Thoracic aorta (tissue), 2 donors: ENCODE measurements at places on chromosomes 3 and 15. TPM values are rescaled to one million over a fixed set of nuclear protein-coding genes. Genes with fewer than 3 reads are reported as not detected.

Gene CHAC1
- total RNA-seq: 7.3 TPM

Gene TMEM108
- total RNA-seq: 0.28 TPM

Gene PRR20G
- total RNA-seq: not detected

Gene CPB1
- 3.5 TPM for total RNA-seq

DNA sequence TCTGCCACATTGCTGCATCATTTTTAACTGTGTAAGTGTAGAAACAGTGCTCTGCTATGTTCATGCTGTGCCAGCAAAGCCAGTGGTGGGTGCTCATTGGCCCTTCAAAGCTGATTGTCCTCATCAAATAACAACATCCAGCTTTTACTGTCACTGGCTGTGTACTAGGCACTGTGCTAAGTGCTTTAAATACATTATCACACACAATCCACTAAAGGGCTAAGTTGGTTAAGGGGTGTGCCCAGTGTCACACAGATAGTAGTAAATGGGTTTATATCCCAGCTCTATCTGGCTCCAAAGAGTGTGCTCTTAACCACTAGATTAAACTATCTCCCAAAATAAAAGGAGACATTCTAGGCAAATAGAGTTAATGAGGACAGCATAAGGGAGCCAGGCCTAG is 7.7 kb downstream of the TUBGCP4 start:
- DNase-seq: no peak
- H3K4me1 ChIP-seq: no peaks in the 10 kb centered on the region
- no peak overlapping the region for H3K27ac ChIP-seq
- H3K27me3 ChIP-seq: no peaks in the 10 kb centered on the region
- H3K36me3 ChIP-seq: peaks cover 4% of the 10 kb centered on the region

GRCh38 chr3:32934150-32934742 is 17.2 kb upstream of the CCR4 start:
- H3K36me3 ChIP-seq: no peaks in the 10 kb centered on the region
- no peaks in the 10 kb centered on the region for H3K4me1 ChIP-seq
- no peaks in the 10 kb centered on the region for H3K27me3 ChIP-seq
- no peak overlapping the region for H3K27ac ChIP-seq

DNA sequence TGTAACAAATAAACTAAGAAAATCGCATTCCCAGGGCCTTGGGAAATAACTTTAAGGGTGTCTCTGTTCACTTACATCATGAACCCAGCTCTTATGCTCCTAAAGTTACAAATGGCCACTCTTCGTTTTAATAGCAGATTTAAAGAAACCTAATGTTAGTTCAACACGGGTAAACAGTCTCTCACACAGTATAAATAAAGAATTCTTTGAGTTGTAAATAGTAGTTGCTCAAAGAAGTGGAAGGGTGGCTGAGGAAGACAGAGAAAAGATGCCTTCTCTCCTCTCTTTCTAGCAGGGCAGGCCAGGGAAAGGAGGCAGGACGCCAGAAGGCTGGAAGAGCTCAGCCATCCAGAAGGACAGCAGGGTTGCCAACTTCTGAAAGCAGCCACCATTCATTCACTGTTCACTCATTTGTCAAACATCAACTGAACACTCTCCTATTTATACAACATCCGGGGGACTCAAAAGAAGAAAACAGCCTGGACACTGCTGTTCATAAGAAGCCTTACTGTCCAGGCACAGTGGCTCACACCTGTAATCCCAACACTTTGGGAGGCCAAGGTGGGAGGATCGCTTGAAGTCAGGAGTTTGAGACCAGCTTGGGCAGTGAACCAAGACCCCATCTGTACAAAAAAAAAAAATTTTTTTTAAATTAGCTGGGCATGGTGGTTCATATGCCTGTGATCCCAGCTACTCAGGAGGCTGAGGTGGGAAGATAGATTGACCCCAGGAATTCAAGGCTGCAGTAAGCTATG is 47.3 kb downstream of the WWTR1 start:
- peak overlapping the region; percentile 41 for H3K27ac ChIP-seq
- no peaks in the 10 kb centered on the region for H3K27me3 ChIP-seq
- no peak overlapping the region for H3K4me3 ChIP-seq
- H3K36me3 ChIP-seq: no peaks in the 10 kb centered on the region
- DNase-seq: no peak

DNA sequence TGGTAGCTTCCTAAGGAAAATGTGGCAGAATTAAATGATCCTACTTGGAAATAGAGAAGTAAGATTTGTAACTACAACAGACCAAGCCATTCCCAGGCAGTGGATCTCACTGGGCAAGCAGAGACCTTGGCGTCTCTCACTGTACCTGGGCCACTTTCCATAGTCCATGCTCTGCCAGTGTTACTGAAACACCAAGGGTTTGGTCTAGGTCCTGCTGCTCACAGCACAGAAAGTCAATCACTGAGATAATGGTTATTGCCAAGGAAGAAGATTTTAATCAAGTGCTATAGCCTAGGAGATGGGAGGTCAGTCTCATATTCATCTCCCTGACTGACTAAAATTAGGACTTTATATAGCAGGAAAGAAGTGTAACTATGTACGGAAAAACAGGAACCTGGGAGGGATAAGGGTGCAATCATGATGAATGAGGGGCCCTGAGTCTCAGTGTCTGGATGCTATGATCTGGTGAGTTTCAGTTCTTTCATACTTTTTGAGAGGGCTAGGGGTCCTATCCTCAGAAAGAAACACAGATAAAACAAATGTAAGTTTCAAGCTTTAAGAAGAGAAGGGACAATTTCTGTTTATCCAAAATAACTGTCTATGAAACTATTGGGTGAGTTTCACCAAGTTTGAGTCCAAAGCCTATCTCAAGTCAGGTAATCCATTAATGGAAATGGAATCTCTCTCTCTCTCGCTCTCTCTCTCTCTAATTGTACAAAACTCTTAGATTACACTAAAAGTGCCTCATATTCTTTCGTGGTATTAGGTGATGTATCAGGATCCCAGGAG is 20.6 kb downstream of the GPR15 start:
- H3K27ac ChIP-seq: no peak overlapping the region
- H3K36me3 ChIP-seq: no peaks in the 10 kb centered on the region
- no peaks in the 10 kb centered on the region for H3K27me3 ChIP-seq
- no peak for DNase-seq
- H3K4me1 ChIP-seq: no peaks in the 10 kb centered on the region

GRCh38 chr3:113165841-113166240 is 45.5 kb upstream of the BOC start:
- H3K36me3 ChIP-seq: no peaks in the 10 kb centered on the region
- peaks cover 10% of the 10 kb centered on the region for H3K4me1 ChIP-seq
- DNase-seq: no peak
- H3K27me3 ChIP-seq: no peaks in the 10 kb centered on the region

DNA sequence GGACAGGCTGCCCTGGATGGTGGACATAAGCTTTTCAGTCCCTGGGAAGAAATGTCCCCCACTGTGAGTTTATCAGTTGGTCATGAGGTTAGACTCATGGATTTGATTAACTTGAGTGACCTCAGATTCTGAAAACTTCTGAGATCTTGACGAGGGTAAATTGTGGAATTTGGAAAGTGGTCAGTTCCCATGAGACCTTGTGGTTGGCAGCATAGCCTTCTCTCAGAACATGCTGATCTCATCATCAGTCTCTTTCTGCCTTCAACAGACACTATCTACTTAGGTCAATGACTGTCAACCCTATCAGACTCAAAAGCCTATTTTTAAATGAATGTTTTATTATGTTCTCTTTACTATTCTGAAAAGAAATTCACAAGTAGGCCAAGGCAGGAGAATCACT is 45.6 kb upstream of the NDUFB4 start:
- no peak overlapping the region for H3K4me3 ChIP-seq
- no peak for DNase-seq
- no peaks in the 10 kb centered on the region for H3K27me3 ChIP-seq

DNA sequence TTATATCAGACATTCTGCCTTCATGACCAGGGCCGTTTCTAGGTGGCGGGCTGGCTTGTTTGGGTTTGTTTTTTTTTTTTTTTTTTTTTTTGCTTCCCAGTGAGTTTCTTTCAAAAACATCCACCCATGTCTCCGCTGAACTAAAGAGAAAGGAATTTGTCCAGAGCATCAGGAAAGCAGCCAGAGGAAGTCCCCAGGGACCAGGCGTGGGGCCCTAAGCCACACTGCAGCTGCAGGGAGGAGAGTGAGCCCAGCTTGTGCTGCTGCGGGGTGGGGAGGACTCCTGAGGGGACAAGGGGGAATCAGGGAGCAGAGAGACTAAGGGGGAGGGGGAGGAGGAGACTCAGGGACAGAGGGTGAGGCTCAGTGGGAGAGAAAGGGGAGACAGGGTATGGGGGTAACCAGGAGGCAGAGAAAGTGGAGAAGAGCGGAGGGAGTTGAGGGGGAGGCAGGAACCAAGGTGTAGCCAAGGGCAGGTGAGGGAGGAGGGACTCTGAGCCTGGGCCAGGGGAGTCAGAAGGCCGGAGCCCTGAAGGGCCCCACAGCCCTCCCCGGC is 49.5 kb downstream of the CYP11A1 start:
- H3K27ac ChIP-seq: peak overlapping the region; percentile 83
- H3K4me1 ChIP-seq: peaks cover 31% of the 10 kb centered on the region
- peak overlapping the region; percentile 47 for H3K4me3 ChIP-seq
- peak; percentile 66 for DNase-seq
- H3K27me3 ChIP-seq: no peaks in the 10 kb centered on the region

DNA sequence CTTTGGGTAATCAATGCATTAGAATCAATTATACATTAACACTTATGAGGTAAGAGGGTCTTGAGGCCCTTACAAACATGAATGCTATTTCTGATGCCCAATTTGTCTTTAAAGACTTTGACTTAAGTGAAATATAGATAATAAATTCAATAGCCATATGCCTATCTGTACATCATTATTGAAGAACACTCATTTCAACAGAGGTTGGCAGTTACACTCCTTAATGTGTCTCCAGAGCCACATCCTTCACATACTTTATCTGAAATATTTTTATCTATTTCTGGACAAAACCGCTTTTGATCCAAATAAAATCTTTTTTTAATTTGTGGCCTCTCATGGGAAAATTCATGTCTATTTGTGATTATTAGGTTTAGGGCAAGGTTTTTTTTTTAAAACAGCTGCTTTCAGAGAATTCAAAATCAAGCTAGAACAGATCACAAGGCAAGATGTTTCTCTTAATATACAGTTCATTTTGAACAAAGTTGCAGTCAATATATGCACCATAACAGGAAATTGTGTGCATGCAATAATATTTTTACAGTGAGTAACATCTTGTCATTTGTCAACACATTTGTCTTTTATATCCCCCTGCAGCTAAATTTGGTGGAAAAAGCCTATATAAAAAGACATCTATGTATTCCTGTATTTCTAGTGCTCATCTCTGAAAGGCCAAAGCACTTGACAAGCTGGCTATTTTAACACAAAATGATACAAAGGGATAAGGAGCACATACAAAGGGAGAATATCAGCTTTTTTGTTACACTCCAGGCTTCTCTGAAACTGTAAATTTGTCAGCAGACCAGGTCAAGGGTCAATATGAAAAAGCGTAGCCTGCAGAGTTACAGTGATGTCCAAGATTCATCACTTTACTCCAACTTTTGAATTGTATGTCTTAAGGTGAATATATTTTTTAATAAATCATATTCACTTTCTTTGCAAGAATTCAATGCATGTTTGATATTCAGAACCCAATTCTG is 146.2 kb upstream of the DPH6 start:
- H3K36me3 ChIP-seq: no peaks in the 10 kb centered on the region
- peak overlapping the region; percentile 93 for H3K27ac ChIP-seq
- no peak overlapping the region for H3K4me3 ChIP-seq
- H3K4me1 ChIP-seq: peaks cover 35% of the 10 kb centered on the region
- no peak for DNase-seq

GRCh38 chr3:195208631-195209030 is 62.3 kb downstream of the XXYLT1 start:
- no peaks in the 10 kb centered on the region for H3K27me3 ChIP-seq
- no peak for DNase-seq
- H3K4me1 ChIP-seq: peaks cover 46% of the 10 kb centered on the region
- H3K36me3 ChIP-seq: no peaks in the 10 kb centered on the region
- no peak overlapping the region for H3K4me3 ChIP-seq
- H3K27ac ChIP-seq: no peak overlapping the region

- DNase-seq: no peak
- peaks cover 7% of the 10 kb centered on the region for H3K36me3 ChIP-seq
- no peak overlapping the region for H3K4me3 ChIP-seq
- H3K27me3 ChIP-seq: no peaks in the 10 kb centered on the region
- H3K27ac ChIP-seq: no peak overlapping the region
Measured at GRCh38 chr3:114338651-114339357, 45.0 kb downstream of the TIGIT start.

GRCh38 chr3:192819001-192819569 is 91.7 kb upstream of the FGF12 start:
- no peak overlapping the region for H3K27ac ChIP-seq
- no peak for DNase-seq
- no peak overlapping the region for H3K4me3 ChIP-seq
- H3K4me1 ChIP-seq: peaks cover 15% of the 10 kb centered on the region
- no peaks in the 10 kb centered on the region for H3K27me3 ChIP-seq

- no peaks in the 10 kb centered on the region for H3K27me3 ChIP-seq
- peaks cover 23% of the 10 kb centered on the region for H3K4me1 ChIP-seq
- H3K27ac ChIP-seq: no peak overlapping the region
- DNase-seq: no peak
Measured at GRCh38 chr3:101966226-101966625, 116.9 kb downstream of the NFKBIZ start.
